GM12865 (cell line): ENCODE measurements at places on chromosomes 4 and X.

- peak; percentile 63 for DNase-seq
These were observed 2.5 kb downstream of the P2RY8 start for GRCh38 chrX:1534301-1535168.

GRCh38 chr4:19807505-19807904, 444.2 kb upstream of the SLIT2 start:
- DNase-seq, result no peak

DNA sequence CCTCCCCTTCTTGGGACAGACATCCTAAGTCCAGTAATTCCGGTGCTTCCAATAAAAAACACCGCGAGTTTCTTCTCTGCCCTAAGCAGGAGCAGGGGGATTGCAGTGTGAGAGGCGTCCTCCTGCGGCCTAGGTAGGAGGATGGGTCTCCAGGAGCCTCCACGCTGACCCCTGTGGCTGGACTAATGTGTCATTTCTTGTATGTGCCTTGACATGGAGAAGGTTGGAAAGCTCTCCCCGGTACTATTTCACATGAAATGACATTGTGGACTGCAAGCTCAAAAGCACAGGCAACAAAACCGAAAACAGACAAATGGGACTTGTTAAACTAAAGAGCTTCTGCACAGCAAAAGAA, 66.6 kb upstream of the ENPP6 start:
- peak; percentile 77 for DNase-seq

DNA sequence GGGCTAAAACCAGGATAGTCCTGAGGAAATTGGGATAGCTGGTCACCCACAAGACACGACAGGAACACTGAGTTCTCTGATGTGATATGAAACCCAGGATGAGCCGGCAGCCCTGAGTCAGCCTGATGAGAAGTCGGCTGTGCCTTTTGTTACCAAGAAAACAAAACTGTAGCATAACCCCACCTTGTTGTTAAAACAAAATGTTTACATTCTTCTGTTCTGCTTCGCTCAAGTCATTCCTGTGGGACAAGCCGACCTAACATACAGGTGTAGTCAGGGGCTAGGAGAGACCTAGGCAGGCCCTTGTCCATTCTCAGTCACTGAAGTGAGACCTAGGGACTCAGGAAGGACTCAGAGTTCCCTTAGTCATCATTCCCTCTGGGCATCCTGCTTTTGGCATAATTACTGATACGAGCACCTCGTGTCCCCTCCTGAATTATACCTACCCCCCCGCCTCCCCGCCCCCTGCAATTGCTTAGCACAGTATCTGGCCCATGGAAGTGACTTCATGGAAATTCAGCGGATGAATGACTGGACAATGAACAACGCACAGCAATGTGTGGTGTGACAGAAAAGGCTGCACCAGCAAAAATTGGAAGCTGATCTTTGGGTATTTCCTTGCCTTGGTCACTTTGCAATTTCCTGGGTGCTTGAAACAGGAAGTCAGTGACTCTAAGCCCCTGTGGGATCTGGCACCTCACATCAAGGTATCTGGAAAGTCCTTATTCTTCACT, 31.9 kb upstream of the TLR2 start:
- DNase-seq, result no peak

DNA sequence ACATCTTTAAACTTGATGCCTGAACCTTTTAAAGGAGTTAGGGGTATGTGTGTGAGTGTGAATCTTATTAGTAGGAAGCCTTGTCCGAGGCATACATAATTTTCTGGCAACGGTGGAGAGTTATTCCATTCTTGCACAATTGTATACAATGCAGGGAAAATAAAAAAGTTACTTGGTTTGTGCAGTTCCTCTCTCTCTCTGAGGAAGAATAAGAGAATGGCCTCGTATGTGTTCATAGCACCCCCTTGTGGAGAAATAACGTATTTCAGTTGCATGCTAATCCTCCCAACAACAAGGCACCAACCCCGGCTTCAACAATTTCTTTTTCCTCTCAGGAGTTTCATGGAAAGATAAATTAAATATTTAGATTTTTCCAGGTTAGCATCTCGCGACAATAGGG, 33.7 kb upstream of the FGF13 start:
- peak; percentile 44 for DNase-seq

- peak; percentile 21 for DNase-seq
These were observed 53.0 kb upstream of the FBXW7 start for GRCh38 chr4:152588869-152589268.

GRCh38 chr4:124445071-124445470, 267.5 kb downstream of the ANKRD50 start:
- no peak for DNase-seq

GRCh38 chr4:102246416-102246815, 98.9 kb downstream of the SLC39A8 start:
- no peak for DNase-seq

- DNase-seq, result no peak
These were observed 145.1 kb downstream of the ANTXR2 start for GRCh38 chr4:79927931-79928330.

DNA sequence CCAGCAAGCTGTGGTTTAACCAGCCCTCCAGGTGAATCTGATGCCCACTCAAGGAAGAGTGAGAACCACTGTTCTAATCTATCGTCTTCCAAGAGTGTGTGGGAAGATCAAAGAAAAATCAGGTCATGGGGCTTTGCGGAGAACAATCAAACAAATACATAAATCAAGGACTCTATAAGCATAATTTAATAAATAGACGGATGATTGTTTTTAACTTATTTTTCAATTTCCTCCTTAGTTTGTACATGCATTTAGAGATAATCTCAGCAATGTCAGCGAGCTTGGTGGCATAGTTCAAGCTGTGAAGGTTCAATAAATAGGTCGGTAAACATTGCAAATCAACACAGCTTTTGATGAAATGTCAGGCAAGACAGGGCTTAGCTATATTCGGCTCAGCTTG, 84.9 kb downstream of the DMD start:
- no peak for DNase-seq
